ENCODE measurements at places on chromosomes 3 and 15.

- DNase-seq = peak; percentile 50
Observed at GRCh38 chr3:34212175-34212574, 413.7 kb downstream of the PDCD6IP start.

DNA sequence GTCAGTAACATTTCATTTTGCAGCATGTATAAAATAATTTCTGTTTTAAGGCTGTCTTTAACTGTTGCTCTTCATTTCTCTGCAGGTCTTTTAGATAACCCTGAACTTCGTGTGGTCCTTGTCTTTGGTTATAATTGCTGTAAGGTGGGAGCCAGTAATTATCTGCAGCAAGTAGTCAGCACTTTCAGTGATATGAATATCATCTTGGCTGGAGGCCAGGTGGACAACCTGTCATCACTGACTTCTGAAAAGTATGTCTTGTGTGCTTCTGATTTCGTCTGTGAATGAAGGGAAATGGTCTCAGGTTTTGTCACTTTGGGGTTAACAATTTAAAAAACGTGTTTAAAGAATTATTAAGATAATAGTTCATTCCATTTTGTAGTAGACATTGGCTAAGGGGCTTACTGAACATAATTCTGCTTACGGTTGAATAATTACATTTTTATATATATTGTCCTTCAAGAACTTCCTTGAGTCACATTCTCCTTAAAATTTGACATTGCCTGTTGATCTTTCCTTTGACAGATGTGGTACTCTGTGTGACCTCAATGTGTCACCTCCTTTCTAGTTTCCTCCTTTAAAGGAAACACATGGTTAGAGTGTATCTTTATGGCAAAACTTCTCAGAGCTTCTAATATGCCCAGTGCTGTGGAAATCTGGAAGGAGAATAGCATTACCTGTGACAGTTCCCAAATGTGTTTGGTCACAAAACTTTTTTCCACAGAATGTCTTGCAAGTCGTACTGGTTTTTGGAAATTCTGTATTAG, 26.3 kb downstream of the FBXO22 start:
- no peak for DNase-seq

DNA sequence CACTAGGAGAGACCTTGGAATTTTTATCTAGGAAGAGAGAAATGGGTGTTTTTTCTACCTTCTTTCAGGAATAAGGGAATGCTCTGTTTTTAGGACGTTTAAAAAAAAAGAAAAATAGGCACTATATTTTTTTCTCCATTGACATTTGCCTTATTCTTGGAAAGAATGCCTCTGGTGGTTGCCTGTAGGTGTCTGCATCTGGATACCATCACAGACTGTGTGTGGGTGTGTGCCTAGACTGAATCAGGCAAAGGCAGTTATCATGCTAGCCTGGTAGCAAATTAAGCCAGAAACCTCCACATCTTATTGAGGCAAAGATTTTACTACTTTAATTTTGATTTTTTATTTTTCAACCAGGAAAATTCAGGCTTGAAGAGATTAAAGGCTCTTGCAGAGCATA, 513.6 kb upstream of the KCNMB2 start:
- DNase-seq = no peak

DNA sequence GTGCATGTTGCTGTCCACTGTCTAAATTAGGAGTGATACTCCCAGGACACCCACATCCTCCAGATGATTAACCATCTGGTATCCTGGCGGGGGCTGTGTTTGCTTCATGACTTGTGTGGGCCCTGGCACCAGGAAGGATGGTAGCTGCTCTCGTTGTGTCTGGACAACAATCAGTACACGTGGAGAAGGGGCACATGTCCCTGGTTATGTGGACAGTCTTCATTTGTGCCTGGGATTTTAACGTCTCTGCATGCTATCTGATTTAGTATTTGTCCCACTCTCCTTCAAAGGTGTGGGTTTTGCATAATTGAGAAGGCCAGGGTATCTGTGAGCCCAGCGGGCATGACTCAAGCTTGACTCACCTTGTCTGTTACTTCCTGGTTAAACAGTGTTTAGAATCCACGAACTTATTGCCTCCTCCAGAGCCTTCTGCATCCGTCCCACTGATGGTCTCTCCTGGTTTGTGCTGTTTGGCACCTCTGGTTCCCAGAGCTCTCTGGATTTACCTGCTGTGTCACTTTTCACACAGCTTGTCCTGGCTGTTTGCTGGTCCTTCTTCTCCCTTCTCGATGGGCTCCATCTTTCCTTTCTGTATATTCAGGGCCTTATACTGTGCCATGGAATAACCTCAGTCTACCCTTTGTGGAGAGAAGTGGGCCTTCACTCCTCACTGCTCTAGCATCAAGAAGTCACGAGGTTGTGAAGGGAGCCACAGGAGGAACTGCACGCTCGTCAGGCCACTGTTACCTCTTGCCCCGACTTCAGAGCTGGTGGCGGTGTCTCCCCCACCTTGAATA, 32.5 kb downstream of the ARNT2 start:
- DNase-seq = peak; percentile 80

GRCh38 chr15:78763796-78764241, 47.4 kb downstream of the ADAMTS7 start:
- no peak for DNase-seq

- no peak for DNase-seq
Observed at GRCh38 chr15:38048001-38048455, 113.6 kb downstream of the TMCO5A start.

- no peak for DNase-seq
Observed at GRCh38 chr3:39082666-39083313, 24.6 kb downstream of the GORASP1 start.

GRCh38 chr3:125019271-125019670, 36.5 kb downstream of the HEG1 start:
- DNase-seq = no peak

DNA sequence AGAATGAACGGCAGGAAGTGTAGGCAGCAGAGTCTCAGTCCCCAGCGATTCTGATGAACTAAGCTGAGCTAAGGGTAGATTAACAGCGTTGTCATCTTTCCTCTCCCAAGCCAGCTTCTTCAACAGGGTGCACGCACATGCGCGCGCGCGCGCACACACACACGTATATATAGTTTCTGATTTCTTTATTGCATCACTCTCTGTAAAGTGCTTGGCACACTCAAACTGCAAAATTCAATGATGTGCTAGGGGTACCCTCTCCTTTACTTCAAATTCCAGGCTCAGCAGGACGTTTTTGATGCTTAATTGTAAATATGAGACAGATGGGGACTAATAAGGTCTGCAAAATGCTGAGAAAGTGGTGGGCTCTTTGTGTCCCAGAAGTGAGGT, 26.1 kb upstream of the VPS8 start:
- DNase-seq = no peak

Measured in Calu3 (cell line).